Eye (tissue), 1 donor: ENCODE measurements at places on chromosomes 16 and 17.

DNA sequence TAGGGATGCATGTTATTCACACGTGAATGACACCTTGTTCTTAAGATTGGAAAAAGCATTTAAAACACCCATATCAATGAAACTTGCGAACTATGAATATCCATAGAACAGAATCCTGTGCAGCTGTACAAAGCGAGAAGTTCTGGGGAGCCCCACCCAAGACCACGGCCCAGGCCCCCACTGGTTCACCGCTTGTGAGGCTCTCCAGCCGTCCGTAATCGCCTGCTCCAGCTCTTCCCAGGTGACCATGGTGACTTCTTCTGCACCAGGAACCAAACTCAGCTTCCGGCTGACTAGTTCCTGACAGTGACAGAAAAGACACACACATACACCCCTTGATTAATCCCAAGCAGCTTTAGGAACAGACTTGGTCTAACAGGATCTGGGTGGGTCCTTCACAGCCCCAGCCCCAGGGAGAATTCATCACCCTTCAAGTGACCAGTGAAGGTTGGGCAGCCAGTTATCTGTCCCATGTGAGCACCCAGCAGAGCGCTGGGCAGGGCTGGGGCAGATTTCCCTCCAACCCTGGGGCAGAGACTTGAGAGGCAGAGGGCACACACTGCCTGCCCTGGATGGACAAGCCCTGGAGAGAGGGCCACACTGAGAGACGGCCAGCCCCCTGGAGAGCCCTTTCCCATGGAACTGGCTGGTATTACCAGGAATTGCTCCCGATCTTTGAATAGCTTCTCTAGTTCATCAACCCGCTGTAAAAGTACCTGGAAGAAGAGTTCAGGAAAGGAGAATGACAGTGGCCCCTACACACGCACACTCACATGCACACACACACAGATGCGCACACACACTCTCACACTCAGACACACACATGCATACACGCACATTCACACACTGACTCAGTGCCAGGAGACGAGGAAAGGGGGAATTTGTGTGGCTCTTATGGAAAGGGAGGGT, 3.6 kb downstream of the QRICH2 start:
- DNase-seq: peak; percentile 27

DNA sequence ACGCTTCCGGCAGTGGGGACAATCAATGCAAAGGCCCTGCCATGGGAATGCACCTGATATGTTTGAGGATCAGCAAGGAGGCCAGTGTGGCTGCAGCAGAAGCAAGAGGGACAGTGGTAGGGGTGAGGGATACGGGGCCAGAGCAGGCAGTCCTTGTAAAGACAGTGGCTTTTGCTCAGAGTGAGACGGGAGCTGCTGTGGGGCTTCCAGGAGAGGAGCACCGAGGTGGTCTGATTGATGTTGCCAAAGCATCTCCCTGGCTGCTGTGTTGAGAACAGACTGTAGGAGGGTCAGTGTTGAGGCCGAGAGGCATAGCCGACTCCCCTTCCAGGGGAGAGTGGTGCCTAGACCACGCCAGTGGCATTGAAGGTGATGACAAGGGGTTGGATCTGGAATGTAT, 11.4 kb upstream of the SPNS2 start:
- DNase-seq: no peak

DNA sequence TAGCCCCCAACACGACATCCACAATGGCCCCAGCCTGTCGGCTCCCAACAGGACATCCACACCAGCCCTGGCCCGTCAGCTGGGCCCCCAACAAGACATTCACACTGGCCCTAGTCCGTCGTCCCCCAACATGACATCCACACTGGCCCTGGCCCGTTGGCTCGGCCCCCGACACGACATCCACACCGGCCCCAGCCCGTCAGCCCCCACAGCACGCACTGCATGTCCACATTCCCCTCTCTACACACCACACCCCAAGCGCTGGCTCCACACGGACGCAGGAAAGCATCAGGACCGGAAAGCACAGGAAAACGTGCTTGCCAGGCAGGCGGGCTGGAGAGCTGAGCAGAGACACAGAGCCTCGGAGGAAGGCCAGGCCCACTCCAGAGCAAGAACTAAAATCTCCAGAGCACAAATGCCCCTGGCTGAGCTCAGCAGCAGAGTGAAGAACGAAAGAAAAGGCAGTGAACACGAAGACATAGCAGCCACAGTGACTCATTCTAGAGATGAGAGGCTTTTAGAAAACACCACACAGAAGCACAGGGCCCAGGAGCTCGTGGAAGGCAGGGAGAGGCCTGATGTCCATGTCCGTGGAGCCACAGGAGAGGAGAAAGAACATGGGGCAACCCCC, 50.6 kb downstream of the LMF1 start:
- no peak for DNase-seq

GRCh38 chr17:29495011-29495410, 71.8 kb downstream of the ABHD15 start:
- no peak for DNase-seq

- DNase-seq: no peak
Measured at GRCh38 chr16:72945611-72946010, 102.3 kb downstream of the ZFHX3 start.

- DNase-seq: no peak
Measured at GRCh38 chr17:53134548-53134947, 688.2 kb upstream of the KIF2B start.

DNA sequence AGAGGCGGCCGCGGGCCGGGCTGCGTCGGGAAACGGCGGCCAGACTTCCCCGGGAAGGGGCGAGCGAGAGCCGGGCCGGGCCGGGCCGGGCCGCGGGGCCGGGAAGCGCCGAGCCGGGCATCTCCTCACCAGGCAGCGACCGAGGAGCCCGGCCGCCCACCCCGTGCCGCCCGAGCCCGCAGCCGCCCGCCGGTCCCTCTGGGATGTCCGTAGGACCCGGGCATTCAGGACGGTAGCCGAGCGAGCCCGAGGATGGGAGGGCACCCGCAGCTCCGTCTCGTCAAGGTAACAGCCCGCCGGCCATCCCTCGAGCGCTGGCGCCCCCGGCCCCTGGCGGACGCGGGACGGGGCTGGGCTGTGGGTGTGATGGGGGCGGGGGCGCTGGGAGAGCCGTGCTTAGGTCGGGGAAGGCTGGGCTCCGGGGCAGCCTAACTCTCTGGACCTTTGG, at the start of gene CRHR1:
CRHR1 (plus strand) TSS at position 28 of the 448 bp plus-strand sequence; CDS start at position 253, 225 bp downstream.
- peak; percentile 48 for DNase-seq

DNA sequence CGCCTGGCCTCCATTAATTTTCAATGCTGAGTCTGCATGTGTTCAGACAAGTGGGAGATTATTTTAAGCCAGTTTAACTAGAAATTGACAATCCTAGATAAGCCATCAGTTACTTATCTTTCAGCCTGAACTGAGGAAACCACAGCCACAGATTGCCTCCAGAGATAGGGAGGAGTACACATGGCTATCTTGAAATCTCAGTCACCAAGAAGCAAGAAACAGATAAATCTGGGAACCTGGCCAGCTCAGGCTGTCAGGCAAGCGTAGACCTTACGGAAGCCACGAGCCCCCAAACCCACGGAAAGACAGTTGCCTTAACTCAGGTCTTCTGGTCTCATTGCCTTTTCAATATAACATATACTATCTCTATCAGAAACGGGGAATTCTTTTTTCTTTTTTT, 2.0 kb upstream of the GLG1 start:
- no peak for DNase-seq
